Progenitor cell of endocrine pancreas (in vitro differentiated cells): ENCODE measurements at places on chromosomes 3 and 15. TPM values are rescaled to one million over a fixed set of nuclear protein-coding genes. Genes with fewer than 3 reads are reported as not detected.

Gene FHIT
- 16.1 and 18.4 TPM in 2 replicates for total RNA-seq

Gene CHCHD4
- total RNA-seq, result 10.8 and 12.7 TPM in 2 replicates

Gene CPLX3
- total RNA-seq, result not detected in 2 replicates

Gene ACKR2
- 0.60 and 0.78 TPM in 2 replicates for total RNA-seq

Gene SYNM
- total RNA-seq, result 1.1 TPM in 2 replicates

Gene SLC9C1
- total RNA-seq, result 1.5 and 2.3 TPM in 2 replicates

DNA sequence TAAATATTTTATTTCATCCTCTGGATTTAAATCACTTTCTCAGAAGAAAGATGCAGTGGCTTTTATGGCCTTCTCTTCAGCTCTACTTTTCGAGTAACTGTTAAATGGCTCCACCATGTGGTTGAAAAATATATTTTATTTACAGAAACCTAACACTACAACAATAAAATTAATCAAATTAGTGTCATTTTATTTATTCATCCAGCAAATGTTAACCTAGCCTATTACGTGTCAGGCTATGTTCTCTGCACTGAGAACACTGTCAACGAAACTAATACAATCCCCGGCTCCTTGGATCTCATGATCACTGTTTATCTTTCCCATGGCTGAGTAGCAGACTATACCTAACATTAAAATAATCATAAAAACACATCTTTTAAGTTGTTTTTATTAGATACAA, 148.0 kb upstream of the OSTN start:
- no peak for DNase-seq

DNA sequence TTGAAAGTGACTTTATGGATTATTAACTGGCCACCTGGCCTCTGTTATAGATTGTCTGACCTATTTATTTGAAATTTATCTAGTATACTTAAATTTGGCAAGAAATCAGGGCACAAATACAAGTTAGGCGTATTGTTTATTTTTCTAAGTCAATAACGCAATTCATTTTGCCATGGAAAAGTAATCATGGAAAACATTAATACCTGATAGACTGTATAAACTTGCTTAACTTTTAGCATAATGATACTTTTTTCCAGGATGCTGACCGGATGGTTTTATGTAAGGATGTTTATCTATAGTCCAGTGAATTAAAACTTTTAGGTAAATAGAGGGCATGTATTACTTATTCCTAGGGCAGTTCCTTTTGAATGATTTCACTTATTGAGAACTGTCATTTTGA, 20.2 kb downstream of the FNDC3B start:
- DNase-seq, result no peak

- DNase-seq, result no peak
Measured at GRCh38 chr3:113557374-113557773, 25.0 kb downstream of the SIDT1 start.

DNA sequence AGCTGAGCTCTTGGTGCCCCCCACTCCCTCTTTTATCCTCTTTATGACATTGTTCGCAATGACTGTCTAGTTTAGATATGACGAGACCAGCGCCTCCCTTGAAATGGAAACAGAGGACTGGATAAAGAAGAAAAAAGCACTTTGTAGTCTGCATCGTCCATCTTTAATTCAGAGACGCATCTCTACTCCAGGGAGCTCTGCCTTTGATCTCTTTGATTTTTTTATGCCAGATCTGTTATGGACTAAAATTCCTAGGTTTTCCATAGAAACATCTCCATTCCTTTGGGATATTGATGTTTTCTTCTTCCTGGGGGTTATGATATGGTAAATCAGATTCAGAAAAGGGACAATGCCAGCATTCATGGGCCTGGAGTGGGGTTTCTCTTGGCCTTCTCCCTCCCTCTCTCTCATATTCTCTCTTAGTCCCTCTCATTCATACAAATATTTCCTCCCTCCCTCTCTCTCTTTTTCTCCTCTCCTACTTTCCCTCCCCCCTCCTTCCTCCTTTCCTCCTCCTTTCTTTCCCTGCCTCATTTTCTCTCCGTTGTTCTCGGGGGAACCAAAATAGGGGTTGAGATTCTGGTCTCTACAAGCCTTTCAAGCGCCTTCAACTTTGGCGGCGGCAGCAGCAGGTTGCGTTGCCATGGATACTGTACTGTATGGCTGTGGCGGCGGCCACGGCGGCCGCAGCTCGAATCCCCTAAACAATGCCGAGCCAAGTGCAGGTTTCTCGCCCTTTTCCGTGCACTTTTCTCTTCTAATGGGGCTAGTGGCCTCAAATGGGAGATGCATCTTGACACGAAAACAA, 45.5 kb downstream of the ZIC4 start:
- no peak for DNase-seq

DNA sequence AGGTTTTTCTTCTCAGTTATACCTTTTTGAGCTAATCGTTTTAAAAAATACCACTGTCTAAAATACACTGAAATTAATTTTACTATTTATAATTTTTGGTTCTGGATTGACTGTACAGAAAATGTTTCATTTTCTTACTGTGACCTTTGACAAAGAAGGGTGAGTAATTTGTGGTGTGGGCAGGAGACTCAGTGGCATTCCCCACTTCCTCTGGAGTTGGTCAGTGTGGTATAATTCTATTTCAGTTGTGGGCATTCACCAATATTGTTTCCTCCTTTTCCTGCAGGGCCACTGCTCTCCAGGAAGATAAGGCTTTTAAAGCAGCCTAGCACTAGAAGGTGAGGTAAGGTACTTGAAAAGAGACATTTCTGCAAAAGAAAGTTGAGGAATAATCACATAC, 6.5 kb downstream of the DAG1 start:
- no peak for DNase-seq

DNA sequence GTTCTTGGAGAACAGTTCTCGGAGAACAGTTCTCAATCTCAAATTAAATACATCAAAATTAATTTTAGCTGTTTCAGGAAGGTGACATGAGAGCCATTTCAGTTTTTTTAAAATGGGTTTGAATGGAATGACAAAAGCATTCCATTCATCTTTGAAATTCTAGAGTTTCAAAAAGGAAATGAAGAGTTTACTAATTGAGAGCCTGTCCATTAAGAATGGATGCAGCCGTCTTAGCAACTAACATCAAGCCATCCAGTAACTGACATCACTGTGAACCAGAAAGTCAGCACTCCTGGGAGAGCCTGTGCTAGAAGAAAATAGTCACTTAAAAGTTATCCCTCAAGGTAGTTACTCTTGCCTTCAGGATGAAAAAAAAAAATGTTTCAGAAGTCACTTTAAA, 47.0 kb upstream of the FSTL1 start:
- DNase-seq, result no peak

- no peak for DNase-seq
Measured at GRCh38 chr3:11948331-11948730, 55.9 kb upstream of the SYN2 start.

DNA sequence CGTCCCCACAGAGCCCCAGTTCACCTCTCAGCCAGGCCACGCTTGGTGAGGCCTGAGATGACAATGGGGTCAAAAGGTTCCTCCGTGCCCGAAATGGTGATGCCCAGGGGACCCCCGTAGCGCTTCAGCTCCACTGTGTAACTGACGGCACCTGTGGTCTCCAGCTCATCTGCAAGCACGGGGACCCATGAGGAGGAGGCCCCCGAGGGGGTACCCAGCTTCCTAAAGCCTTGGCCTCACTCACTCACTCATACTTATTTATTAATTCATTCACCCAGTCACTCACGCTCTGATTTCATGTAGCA, 30.4 kb downstream of the GRIP2 start:
- no peak for DNase-seq

DNA sequence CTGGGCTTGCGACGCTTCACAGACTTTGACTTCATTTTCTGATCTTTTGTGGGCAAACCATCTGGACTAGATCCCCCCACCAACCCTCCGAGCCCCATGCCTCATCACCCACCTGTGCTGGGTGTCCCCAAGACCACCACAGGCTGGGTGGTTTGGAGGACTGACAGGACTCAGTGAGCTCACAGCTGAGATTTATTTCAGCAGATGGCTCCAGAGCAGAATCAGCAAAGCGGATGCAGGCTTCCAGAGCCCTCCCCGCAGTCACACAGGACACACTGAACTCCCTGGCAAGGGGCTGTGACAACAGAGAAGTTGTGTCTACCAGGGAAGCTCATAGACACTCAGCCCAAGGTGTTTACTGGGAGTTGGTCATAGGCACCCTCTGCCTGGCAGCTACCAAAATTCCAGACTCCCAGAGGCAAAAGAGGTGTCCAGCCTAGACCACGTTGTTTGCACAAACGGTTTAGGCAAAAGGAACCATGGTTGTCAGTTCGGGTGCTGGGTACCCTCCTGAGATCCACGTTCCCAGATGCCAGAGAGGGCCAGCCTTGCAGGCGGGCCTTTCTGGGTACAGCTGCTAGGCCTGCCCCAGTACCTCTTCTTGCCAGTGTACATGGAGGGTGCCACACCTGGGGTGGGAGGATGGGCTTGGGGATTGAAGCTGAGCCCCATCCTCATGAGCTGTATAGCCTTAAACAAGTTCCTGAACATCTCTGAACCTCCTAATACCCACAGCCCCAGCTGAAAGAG, 170.3 kb downstream of the NSMCE3 start:
- DNase-seq, result no peak

DNA sequence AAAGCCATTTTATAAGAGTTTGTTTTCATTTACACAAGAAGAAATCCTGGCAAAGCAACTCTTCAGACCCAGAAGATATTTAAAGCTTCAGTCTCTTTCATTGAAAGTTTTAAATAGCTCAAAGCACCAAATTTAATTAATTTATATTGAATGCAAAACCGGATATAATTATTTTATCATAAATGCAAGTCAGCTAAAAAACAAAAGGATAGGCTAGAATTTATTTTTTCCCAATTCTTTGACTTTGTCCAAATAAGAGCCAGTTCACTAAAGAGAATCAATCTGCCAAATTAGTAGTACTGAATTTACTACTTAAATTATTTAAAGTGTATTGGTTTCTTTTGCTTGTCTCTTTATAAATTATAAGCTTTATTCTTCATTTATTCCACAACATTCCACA, 101.5 kb downstream of the ZNF385D start:
- no peak for DNase-seq

DNA sequence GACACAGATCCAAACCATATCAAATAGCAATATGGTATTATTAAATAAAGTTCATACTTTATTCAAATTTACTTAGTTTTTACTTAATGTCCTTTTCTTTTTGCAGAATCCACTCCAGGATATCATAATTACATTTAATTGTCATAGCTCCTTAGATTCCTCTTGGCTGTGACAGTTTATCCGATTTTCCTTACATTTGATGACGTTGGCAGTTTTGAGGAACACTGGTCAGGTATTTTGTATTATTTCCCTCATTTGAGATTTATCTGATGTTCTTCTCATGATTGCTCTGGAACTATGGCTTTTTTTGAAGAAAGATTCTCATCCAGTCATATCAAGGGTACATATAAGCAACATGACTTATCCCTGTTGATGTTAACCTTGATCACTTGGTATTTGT, 198.3 kb upstream of the STAC start:
- DNase-seq, result no peak

DNA sequence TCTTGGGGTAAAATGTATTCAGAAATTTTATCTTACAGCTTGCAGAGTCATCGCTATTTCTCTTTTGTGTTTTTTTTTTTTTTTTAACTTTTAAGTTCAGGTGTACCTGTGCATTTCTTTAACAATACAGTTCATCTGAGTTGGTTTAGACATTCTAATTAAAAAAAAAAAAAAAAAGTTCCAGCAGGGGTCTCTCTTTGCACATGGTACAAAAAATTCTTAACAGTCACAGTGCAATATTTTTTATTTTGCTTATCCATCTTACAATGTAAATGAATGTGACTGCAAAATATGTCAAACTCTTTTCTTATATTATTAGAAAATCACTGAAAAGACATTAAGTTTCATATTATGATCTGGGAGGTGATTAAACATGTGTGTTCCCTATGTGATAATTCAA, 47.5 kb upstream of the SLC9A9 start:
- DNase-seq, result no peak

DNA sequence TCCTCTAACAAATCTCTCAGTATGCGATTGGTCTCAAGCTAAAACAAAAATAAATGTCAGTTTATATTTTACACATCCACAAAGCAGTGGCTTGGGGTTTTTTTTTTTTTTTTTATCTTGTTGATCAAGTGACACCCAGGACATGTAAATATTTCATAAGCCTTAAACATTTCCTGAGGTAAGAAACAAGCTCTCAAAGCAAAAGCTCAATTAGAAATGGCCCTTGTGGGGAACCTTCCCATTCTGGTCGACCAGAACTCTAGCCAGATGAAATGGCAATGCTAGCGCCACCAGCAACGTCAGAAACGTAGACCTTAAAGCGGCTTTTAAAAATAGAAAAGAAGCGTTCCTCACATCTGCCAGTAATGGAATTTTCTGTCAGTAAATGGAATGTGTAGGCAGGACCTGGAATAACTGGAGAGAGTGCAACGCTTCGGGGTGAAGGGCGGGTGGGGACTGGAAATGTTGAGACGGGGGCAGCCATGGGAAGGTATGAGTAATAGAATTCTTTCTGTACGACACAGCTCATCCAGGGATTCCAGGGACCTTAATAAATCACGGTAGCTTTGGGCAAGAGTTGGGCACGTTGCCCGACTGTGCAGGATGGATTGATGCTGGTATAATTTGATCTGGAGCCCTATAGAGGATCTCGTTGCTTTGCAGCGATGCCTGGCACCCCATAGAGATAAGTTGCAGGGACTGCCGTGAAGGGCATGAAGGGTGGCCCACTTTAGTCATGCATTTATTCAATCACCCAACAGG, 44.4 kb downstream of the BTD start:
- DNase-seq, result no peak

DNA sequence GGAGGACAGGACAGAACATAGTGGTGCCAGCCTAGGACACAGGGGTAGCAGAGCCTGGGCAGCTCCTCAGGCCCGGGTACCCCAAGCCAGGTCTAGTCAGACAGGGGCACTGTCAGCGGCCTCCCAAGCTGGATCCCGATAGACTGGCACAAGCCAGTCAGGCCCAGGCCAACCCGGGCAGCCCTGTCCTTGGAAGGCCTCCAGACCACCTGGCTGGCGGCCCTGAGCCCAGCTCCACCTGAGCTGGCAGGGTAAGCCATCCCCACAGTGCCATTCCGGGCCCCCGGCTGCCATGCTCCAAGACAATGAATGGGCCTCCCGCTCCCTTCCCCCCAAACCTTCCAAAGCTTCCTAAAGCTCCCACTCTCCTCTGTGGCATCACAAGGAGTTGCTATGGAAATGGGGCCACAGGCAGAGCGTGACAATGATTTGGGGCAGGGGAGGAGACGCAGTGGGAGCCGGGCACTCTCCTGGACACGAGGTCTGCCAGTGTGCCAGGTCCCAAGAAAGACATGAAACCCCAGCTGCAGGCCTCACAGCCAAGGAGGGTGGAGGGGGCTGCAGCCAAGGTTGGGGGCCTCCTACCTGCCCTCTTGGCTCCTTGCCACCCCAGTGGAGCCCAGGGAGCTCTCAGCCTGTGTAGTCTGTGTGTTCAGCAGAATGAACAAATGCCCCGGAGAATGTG, 165.6 kb upstream of the LINGO1 start:
- DNase-seq, result no peak

- no peak for DNase-seq
Measured at GRCh38 chr3:106380232-106380631, 511.4 kb upstream of the CBLB start.

- DNase-seq, result no peak
Measured at GRCh38 chr15:67049351-67050044, 15.9 kb upstream of the SMAD3 start.
